ENCODE measurements at places on chromosomes 6 and 20. TPM values are rescaled to one million over a fixed set of nuclear protein-coding genes. Genes with fewer than 3 reads are reported as not detected.

Gene ELOVL2
- 0.78 TPM for total RNA-seq

DNA sequence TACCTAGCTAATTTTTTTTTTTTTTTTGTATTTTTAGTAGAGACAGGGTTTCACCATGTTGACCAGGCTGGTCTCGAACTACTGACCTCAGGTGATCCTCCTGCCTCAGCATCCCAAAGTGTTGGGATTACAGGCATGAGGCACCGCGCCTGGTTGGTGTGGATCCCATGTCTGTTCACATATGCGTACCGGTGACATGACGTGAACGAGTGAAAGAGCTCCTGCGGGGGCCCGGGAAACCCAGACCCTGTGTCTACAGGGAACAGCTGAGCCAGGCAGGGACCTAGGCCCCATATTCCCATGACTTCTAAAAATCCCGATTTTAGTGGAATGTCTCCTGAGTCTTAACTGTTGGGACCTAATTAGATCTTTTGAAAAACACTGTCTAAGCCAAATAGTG, 33.1 kb downstream of the VSTM2L start:
- DNase-seq, result no peak

Gene TCF21
- 0.28 TPM for total RNA-seq

Gene KHDC1L
- total RNA-seq, result not detected

- no peak for DNase-seq
Observed at GRCh38 chr6:129691709-129692108, 18.3 kb downstream of the ARHGAP18 start.

- no peak for DNase-seq
Observed at GRCh38 chr6:18160911-18161310, 5.7 kb downstream of the KDM1B start.

Gene C20orf144
- total RNA-seq, result not detected

DNA sequence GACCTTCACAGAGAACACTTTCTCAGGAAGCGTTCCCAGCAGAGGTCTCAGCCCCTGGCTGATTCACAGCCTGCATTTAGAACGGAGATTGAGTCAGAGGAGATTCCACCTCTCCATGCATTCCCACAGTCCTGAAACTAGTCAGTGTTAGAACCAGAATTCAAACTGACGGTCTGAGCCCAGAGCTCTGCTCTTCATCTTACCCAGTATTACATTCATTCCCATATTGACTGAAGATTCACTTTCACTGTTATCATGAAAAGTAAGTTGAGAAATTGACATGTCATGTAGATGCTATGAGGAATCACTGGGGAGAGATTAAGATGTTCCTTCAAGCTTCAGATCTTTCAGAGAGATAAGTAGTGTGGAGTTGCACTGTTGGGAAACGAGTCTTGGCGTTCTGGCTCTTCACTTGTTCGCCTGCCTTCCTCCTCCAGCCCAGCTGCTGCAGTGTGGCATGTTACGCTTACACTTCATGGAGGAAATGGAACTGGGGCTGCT, 28.3 kb downstream of the MAS1 start:
- no peak for DNase-seq

DNA sequence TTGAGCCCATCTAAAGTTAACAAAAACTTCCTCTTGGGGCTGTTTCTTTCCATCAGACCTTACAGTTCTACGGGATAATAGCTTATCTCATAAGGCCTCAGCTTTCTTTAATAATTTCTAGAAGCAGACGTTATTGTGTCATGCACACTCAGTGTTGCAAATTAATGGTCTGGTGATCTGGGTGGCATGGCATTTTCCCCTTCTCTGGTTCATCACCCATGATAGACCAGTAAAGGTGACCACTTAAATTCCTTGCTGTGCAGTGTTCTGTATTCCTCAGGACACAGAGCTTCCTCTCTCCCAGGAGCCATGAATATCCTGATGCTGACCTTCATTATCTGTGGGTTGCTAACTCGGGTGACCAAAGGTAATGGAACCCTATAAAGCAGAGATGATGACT, at the start of gene DEFB125:
Gene DEFB125 (plus strand): TSS at position 272 of the 400 bp plus-strand sequence. CDS start 38 bp downstream, at position 310.
- DNase-seq, result no peak

- no peak for DNase-seq
Observed at GRCh38 chr6:63816401-63816981, 180.9 kb downstream of the PHF3 start.

- no peak for DNase-seq
Observed at GRCh38 chr6:140360651-140361050, 986.2 kb upstream of the CITED2 start.

- no peak for DNase-seq
Observed at GRCh38 chr6:113094779-113095178, 747.6 kb downstream of the RFPL4B start.

GRCh38 chr6:121886223-121886830, 450.9 kb downstream of the GJA1 start:
- no peak for DNase-seq

GRCh38 chr6:73182021-73182607, 43.2 kb downstream of the KHDC1L start:
- no peak for DNase-seq

Gene ZNF311
- total RNA-seq, result 0.35 TPM

GRCh38 chr20:17822039-17822438, 122.3 kb downstream of the BANF2 start:
- DNase-seq, result no peak

Gene ZNF292
- 46.8 TPM for total RNA-seq

Gene ECT2L
- total RNA-seq, result not detected

GRCh38 chr6:157330831-157331230, 7.5 kb upstream of the TMEM242 start:
- no peak for DNase-seq

All from thoracic aorta (tissue), 2 donors.